Activated CD8-positive, alpha-beta memory T cell treated with anti-CD3 and anti-CD28 coated beads, Interleukin-2, amount 10 ng/mL, durations not matched to agents 7 days and 5 days (primary cell): ENCODE measurements at places on chromosomes 16 and 17.
A peak's percentile ranks its signal among the peaks of the same experiment; 100 is the strongest.

- no peak overlapping the region for H3K4me3 ChIP-seq
- H3K36me3 ChIP-seq = no peaks in the 10 kb centered on the region
- H3K27me3 ChIP-seq = peaks cover 5% of the 10 kb centered on the region
Observed at GRCh38 chr16:86363836-86364618, 146.3 kb upstream of the FOXF1 start.

DNA sequence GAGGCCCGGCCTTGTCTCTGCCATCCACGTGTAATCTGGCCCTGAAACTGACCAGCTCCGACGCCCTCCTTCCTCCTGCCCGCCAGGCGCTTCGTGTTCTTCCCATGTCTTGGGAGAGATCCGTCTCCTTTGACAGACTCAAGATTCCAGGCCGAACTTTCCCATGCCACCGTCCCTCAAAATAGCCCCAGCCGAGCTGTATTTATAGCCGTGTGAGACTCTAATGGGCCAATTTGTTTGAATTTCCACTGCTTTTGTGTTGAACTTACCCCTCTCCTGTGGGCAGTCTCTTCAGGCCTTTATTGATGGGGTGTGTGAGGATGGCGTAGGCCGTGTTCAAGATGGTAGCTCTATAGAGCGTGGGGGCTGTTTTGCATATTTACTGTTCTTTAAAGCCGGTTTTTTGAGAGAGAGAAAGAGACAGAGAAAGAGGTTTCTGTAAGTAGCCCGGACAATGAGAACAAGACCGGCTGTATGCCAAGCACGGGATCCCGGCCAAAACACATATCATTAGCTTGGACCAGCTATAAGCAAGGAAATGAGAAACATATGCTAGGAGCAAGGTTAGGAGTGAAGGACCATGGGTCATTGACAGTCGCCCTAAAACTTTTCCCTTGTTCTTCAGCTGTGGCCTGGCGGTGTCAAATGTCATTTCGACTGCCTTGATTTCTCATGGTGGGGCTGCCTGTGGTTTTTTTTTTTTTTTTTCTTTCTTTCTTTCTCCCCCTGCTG is 124.5 kb upstream of the ZFHX3 start:
- no peak for DNase-seq
- no peak overlapping the region for H3K27ac ChIP-seq
- H3K4me3 ChIP-seq = no peak overlapping the region
- no peaks in the 10 kb centered on the region for H3K27me3 ChIP-seq

GRCh38 chr17:9969301-9969935 is 64.3 kb upstream of the RCVRN start:
- no peak for DNase-seq
- no peak overlapping the region for H3K27ac ChIP-seq
- no peaks in the 10 kb centered on the region for H3K27me3 ChIP-seq
- no peak overlapping the region for H3K4me3 ChIP-seq
- H3K4me1 ChIP-seq = no peaks in the 10 kb centered on the region

GRCh38 chr16:10744370-10745030 is 858 bp downstream of the NUBP1 start:
- H3K27me3 ChIP-seq = no peaks in the 10 kb centered on the region
- H3K4me3 ChIP-seq = peak overlapping the region; percentile 85
- no peak for DNase-seq
